ENCODE measurements at places on chromosomes 6 and 20. TPM values are rescaled to one million over a fixed set of nuclear protein-coding genes. Genes with fewer than 3 reads are reported as not detected.

DNA sequence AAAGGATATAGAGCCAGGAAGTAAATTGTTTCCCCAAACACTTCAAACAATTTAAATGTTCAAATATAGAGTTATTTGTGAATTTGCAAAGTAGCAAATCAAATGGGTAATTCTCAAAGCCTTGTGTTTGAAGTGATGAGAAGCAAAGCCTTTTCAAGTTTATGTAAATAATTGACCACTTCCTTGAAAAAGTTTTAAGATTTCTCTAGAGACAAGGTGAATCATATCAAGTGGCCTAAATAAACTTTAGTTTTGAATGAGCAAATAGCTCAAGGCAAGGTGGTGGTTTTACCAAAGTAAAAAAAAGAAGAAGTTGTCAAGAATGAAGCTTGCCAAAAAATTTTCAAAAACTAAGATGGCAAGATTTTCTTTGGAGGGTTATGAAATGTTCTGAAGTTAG is 42.6 kb upstream of the IFNGR1 start:
- no peak for DNase-seq

GRCh38 chr6:164924674-164925073 is 384.7 kb downstream of the C6orf118 start:
- no peak for DNase-seq

DNA sequence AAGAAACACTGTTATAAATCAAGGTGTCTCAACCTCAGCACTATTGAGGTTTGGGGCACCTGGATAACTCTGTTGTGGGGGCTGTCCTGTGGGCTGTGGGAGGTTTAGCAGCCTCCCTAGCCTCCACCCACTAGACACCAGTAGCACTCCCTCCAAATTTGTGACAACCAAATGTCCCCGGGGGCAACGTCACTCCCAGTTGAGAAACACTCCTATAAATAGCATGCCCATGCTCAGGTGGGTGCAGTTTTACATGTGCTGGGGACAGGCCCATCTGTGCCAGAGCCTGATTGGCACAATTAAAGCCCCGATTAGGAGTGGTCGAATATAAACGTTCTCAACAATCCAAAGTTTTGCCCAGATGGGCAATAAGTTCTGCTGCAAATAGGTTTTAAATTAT is 78.9 kb downstream of the FAM50B start:
- no peak for DNase-seq

POPDC3 gene
- 19.7 TPM for polyA plus RNA-seq

HNF4A gene
- polyA plus RNA-seq, result not detected
